ENCODE measurements at places on chromosomes 2 and 18.

DNA sequence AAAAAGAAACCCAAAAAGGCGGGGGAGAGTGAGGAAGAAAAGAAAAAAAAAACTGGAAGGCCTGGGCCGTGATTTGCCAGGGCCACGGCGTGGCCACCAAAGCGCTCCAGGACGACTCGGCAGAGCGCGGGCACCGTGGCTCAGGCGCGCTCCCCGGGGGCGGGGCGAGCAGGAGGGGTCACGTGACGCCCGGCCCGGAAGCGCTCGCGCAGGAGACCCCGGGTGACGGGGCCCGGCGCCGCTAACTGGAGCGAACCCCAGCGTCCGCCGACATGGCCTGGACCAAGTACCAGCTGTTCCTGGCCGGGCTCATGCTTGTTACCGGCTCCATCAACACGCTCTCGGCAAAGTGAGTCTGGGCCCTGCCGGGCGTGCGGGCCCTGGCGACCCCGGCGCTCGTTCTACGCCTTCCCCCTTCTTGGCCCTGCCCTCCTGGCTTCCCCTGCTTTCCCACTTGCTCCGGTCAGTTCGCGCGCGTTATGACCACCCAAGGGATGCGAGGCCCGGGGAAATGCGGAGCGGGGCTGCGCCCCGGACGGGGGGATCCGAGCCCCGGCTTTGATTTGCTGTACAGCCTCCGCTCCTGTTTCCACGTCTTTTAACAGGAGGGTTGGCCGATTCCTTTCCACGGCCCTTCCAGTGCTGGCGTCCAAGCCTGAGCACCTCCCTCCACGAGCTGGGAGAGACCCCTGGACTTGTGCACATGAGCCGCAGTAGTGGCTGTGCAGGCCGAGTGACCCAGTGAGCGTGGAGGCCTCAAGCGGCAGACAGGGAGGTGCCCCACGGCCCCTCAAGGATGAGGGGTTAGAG is at the start of gene SLC35F6:
SLC35F6 (plus strand) TSS at position 207 of the 810 bp plus-strand sequence; CDS start at position 273, 66 bp downstream.
- peak; percentile 93 for DNase-seq
- H3K27me3 ChIP-seq, result no peaks in the 10 kb centered on the region
- peak within 1 kb of the TSS; percentile 68 for H3K4me3 ChIP-seq

GRCh38 chr2:55231546-55232083 is 478 bp downstream of the CLHC1 start:
- H3K36me3 ChIP-seq, result peaks cover 29% of the 10 kb centered on the region
- no peak for DNase-seq
- no peaks in the 10 kb centered on the region for H3K27me3 ChIP-seq
- peak overlapping the region; percentile 87 for H3K4me3 ChIP-seq
- peaks cover 18% of the 10 kb centered on the region for H3K4me1 ChIP-seq

DNA sequence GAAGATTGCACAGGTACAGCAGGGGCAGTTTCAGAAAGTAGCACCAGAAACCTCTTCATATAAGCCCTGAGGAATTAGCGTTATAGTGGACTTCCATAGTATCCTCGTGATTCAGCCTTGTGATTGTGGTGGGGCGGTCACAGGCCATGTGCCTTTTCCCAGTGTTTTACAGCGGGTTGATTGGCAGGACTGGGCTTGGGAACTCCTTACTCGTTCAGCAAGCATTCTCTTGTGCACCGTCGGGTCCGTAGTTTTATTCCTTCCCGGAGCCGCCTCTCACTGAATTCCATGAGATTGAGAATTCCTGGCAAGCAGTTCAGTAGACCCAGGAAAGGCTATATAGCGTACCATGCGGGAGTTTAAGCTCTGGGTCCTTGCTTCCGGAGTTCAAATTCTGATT is 5.2 kb downstream of the COPS8 start:
- no peaks in the 10 kb centered on the region for H3K27me3 ChIP-seq
- no peak overlapping the region for H3K4me3 ChIP-seq
- no peak overlapping the region for H3K27ac ChIP-seq
- no peaks in the 10 kb centered on the region for H3K4me1 ChIP-seq
- H3K36me3 ChIP-seq, result peaks cover 39% of the 10 kb centered on the region

GRCh38 chr2:173815772-173816171 is 149.4 kb downstream of the SP3 start:
- no peaks in the 10 kb centered on the region for H3K4me1 ChIP-seq
- H3K4me3 ChIP-seq, result no peak overlapping the region
- no peaks in the 10 kb centered on the region for H3K27me3 ChIP-seq
- DNase-seq, result no peak
- H3K27ac ChIP-seq, result no peak overlapping the region
- no peaks in the 10 kb centered on the region for H3K36me3 ChIP-seq

DNA sequence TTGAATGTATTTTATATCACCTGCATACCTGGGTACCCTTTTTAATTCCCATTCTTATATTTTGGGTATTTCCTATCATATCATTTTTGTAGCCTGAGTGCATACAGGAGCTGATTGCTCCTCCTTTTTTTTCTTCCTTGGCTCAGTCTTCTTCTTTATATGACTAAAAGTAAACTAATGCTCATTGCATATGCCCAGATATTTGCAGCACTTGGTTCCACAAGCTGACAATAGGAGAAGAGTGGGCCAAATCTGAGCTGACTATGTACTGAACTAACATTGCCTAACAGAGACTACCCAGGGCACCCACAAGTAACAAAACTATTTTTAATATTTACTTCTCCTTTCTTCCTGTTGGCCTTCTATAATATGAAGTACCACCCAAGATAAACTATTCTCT is 131.7 kb upstream of the SPOPL start:
- H3K27ac ChIP-seq, result no peak overlapping the region
- H3K4me1 ChIP-seq, result no peaks in the 10 kb centered on the region
- DNase-seq, result no peak
- H3K27me3 ChIP-seq, result no peaks in the 10 kb centered on the region
- H3K4me3 ChIP-seq, result no peak overlapping the region
- no peaks in the 10 kb centered on the region for H3K36me3 ChIP-seq

DNA sequence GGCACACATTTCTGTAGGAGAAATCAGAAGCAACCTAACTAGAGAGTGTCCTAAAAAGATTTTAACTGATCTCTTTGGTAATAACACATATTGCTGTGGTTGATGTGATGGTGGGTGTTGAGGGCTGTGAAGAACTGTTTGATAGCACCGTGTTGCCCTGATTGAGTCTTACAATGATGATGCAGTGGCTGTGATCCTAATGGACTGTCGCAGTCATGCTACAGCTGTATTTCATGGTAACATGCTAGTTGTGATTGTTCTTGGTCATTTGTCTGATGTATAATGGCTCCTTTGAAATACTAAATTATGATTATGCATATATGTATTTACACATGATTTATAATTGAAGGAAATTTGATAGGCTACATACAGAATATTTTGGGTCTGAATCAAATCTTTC is 82.5 kb upstream of the MMADHC start:
- no peak overlapping the region for H3K27ac ChIP-seq
- no peaks in the 10 kb centered on the region for H3K4me1 ChIP-seq
- H3K4me3 ChIP-seq, result no peak overlapping the region
- no peaks in the 10 kb centered on the region for H3K36me3 ChIP-seq
- H3K27me3 ChIP-seq, result no peaks in the 10 kb centered on the region

GRCh38 chr2:196670342-196670741 is 30.8 kb downstream of the CCDC150 start:
- H3K4me1 ChIP-seq, result no peaks in the 10 kb centered on the region
- no peaks in the 10 kb centered on the region for H3K36me3 ChIP-seq
- no peak for DNase-seq
- no peaks in the 10 kb centered on the region for H3K27me3 ChIP-seq
- H3K4me3 ChIP-seq, result no peak overlapping the region
- no peak overlapping the region for H3K27ac ChIP-seq

DNA sequence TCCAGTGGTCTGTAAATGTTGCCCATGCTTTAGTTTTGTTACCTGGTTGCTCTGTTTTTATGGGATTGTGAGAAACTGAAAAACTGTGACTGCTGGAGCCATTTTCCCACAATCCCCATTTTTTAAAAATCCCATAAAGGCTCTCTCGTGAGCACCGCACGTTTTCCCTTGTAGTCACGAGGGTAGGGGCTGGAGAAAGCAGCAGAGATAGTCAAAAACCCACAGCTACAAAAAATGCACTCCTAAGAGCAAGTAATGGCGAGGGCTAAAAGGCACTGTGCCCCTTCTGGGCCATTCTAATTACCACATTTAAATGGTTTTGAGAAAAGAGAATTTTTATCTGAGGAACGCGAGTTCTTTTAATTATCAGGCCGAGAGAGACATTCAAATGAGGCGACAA is 1.8 kb upstream of the CTDP1 start:
- H3K27me3 ChIP-seq, result no peaks in the 10 kb centered on the region
- peaks cover 34% of the 10 kb centered on the region for H3K4me1 ChIP-seq
- no peak for DNase-seq
- H3K27ac ChIP-seq, result peak overlapping the region; percentile 100
- peaks cover 1% of the 10 kb centered on the region for H3K36me3 ChIP-seq

DNA sequence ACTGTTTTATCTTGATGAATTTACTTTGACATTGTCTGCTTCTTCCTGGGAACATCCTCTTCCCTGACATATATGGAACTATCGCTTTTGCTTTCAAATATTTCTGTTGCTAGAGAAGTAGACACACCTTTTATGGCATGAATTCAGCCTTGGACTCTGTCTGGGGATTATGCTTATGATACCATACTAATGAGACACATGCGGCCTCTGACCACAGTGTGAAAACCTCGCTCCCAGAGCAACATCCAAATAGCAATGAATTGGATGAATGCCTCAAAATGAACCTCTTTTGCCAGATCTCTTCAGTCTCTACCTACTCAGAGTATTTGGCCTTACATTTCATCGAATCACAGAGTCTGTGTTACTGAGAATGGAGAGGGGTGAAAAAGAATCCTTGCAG is 70.9 kb downstream of the PIEZO2 start:
- no peaks in the 10 kb centered on the region for H3K27me3 ChIP-seq
- DNase-seq, result no peak
- H3K27ac ChIP-seq, result no peak overlapping the region
- no peak overlapping the region for H3K4me3 ChIP-seq

GRCh38 chr2:177598326-177599138 is 206.0 kb downstream of the AGPS start:
- H3K27me3 ChIP-seq, result peaks cover 4% of the 10 kb centered on the region
- DNase-seq, result no peak
- H3K4me3 ChIP-seq, result no peak overlapping the region
- H3K36me3 ChIP-seq, result no peaks in the 10 kb centered on the region
- no peak overlapping the region for H3K27ac ChIP-seq
- H3K4me1 ChIP-seq, result no peaks in the 10 kb centered on the region

DNA sequence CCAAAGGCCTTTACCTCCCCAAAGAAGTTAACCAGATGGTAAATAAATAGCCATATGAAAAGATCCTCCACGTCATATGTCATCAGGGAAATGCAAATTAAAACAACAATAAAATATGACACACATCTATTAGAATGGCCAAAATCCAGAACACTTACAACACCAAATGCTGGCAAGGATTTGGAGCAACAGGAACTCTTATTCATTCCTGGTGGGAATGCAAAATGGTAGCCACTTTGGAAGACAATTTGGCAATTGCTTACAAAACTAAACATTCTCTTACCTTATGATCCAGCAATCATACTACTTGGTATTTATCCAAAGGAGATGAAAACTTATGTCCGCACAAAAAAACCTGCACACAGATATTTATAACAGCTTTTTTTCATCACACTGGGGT is 1.3 kb upstream of the TANK start:
- DNase-seq, result no peak
- no peaks in the 10 kb centered on the region for H3K4me1 ChIP-seq
- no peaks in the 10 kb centered on the region for H3K27me3 ChIP-seq
- H3K36me3 ChIP-seq, result peaks cover 8% of the 10 kb centered on the region

GRCh38 chr18:47260120-47260923 is 8.9 kb upstream of the SKOR2 start:
- no peaks in the 10 kb centered on the region for H3K36me3 ChIP-seq
- peaks cover 38% of the 10 kb centered on the region for H3K27me3 ChIP-seq
- no peak overlapping the region for H3K4me3 ChIP-seq
- H3K27ac ChIP-seq, result no peak overlapping the region

GRCh38 chr18:47108373-47108772 is 41.9 kb downstream of the HDHD2 start:
- no peak overlapping the region for H3K27ac ChIP-seq
- no peak overlapping the region for H3K4me3 ChIP-seq
- H3K27me3 ChIP-seq, result no peaks in the 10 kb centered on the region
- DNase-seq, result no peak
